ENCODE measurements at places on chromosomes 5 and 9.

GRCh38 chr9:114432323-114433067 is 44.7 kb upstream of the AKNA start:
- DNase-seq = no peak

GRCh38 chr5:132110930-132111329 is 37.3 kb downstream of the CSF2 start:
- DNase-seq = no peak

DNA sequence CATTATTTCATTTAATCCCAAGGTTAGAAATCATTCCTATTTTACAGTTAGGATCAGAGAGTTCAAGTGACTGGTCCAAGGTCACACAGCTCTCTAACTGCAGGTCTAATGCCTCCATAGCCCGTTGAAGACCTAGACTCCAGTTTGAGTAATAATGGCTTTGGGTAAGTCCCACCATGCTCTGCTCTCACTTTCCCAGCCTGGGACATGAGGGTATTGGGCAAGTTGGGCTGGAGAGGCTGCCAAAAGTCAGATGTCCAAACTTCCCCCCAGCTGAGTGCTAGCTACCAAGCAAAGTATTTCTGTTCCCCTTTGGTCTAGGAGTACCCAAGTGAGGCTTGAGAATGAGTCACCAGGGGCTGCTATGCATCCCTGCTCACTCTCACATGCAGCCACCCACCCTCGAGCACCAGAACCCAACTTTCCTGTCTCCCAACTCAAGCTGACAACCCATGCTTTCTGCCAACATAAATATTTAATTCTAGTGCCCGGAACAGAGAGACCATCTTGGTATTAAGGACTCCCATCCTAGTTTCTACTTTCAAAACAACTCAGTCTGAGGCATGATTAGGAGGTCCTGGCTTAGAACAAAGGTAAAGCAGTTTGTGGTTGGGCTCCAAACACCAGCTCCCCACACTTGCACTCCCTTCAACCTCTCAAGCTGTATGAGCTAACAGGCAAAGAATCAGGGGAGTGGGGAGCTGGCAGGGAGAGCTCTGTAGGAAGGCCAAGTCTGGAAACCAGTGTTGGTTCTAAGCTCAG is 236.5 kb upstream of the TRIM32 start:
- DNase-seq = no peak

DNA sequence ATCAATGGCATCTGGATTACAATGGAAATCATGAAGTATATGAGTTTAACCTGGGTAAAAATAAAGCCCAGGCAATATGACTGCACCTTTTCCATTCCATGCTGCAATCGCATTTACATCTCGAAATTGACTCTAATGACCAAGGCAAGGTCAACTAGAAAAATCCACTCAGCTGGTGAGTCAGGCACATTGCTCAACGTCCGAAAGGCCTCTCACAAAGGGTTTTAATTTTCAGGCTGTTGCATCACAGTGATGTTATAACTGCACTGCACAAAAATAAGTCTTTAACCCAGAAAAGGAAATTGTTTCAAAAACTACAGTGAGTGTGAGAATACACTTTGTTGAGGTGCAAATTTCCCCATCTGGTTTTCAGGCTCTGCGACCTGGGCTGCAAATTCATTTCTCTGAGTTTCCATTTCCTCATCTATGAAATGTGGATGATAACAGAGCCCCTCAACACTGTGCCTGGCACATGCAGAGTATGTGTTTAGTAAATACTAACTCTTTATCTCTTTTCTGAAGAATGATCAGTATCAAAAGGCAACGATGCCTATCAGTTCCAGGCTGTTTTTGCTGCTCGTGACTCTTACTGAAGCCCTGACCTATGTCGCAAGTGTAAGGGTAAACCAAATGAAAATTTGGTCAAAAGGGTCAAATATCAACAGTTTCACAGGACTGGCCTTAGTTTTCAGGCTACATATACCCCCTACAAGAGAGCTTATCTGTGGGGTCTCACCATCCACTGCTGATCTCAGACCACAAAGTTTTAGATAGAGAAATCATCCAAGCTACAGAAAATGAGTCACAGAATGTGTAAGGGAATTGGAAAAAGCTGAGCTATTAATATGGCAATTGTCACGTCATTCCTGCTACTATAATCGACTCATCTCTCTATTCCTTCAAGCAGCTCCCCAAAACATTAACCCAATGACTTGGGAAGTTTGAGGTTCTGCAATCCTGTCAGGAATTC is 4.1 kb downstream of the NFIL3 start:
- DNase-seq = peak; percentile 9

DNA sequence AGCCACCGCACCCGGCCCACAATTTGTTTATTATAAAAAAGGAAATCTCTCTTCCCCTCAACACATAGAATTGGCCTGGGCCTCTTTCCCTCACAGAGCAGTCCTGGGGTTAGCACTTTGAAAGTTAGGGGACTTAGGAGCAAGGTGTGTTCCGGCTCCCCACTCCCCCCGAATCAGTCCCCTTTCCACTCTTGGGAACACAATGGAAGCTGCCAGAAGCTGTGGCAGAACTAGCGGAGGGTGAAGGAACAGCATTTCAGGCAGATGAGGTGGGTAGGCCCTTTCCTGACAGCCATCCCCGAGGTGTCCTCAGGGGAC is 16.4 kb upstream of the C5orf47 start:
- DNase-seq = no peak

GRCh38 chr9:5552301-5552700 is 42.0 kb downstream of the PDCD1LG2 start:
- DNase-seq = no peak

DNA sequence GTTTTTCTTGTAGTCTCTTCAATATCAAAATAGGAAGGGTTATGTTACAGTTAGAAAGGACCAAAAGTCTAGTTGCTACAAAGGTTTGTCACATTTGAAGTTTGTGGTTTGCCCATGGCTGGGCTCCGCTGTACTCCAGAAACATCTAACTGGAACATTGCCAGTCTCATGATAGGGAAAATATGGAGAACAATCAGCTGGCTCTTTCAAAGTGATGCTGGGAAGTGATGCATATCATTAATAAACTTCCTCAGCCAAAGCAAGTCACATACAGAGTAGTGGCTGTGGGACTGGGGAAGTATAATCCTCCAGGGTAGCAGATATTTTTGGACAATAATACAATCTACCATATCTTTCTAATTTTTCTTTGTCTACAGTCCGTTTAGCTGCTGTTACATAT is 8.8 kb downstream of the BTF3 start:
- DNase-seq = no peak

DNA sequence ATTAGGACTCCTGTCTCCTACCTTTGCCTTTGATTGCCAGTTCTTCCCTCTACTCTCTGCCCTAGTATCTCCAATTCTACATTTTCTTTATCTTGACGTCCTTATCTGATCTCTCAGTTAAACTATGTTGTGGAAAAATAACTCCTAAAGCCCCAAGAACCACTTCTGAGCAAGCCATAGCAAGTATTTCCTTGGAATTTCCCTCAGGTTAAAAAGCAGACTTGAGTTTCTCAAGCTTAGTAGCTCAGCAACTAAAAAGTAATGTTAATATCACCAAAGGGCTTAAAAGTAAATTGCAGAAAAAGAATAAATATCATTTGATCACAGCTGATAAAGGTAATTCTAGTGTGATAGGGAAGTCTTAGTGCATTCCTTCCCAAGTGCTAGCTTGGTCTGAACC is 13.2 kb upstream of the HSPB3 start:
- no peak for DNase-seq

DNA sequence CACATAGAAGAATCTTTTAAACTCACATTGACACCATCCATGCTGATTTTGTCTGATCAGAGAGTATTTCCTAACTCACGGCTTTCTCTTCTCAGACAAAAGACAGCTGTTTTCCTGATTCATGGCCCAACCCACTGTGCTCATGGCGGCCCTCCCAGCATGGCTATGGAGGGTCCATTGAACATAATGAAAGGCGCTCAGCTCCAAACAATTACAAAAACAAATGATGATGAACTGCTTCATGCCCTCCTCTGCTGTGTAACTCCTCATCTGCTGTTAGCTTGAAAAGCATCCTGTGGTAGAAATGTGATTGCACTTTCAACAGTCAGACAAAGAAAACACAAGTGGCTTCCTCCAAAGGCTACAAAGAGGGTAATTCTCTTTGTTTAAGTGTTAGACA is 673.8 kb downstream of the PRELID2 start:
- DNase-seq = no peak

GRCh38 chr5:150764530-150764929 is 5.7 kb upstream of the DCTN4 start:
- no peak for DNase-seq

GRCh38 chr5:124652892-124653441 is 93.5 kb downstream of the ZNF608 start:
- DNase-seq = no peak

- DNase-seq = no peak
These were observed 83.7 kb downstream of the HOMER1 start for GRCh38 chr5:79430196-79430595.

- no peak for DNase-seq
These were observed 12.4 kb downstream of the PTTG1 start for GRCh38 chr5:160434022-160434531.
